ENCODE measurements at places on chromosomes 5 and 9. TPM values are rescaled to one million over a fixed set of nuclear protein-coding genes. Genes with fewer than 3 reads are reported as not detected.

DNA sequence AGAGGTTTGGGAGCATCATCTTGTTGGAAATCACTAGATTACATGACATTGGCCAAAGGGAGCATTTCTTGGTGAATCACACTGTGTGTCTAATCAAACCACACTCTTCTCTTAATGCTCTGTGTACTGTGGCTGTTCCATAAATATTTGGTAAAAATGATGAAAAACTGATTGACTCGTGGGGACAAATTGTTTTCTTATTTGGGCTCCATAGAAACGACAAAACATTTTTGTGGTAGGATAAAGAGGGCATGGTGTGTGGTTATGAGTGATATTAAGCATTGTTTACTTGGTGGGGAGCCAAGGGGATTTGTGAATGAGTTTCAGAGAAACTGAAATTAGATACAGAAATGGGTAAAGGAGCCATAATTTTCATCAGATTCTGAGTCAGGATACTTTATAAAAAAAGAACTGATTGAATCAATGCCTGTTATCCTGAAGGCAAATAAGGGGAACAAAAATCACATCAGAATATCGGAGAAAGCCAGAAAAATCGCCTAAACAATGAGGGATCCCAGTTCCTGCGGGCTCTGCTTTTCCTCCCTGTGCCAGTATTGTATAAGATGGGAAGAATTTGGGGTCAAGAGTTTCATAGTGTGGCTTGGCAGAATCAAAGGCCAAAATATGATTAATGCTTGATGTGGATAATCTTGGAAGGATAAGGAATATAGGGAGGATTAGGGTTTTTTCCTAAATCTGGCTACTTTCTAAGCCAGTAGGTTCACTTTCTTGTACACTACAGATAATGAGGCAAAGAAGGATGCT is 33.3 kb downstream of the FBXL7 start:
- no peak for DNase-seq

Gene ITGA1
- 2.2 TPM for total RNA-seq

GRCh38 chr9:110160123-110160522 is 47.8 kb downstream of the C9orf152 start:
- no peak for DNase-seq

Gene SHOC1
- total RNA-seq, result not detected

- DNase-seq, result no peak
These were observed 51.4 kb downstream of the ACER2 start for GRCh38 chr9:19460243-19460642.

DNA sequence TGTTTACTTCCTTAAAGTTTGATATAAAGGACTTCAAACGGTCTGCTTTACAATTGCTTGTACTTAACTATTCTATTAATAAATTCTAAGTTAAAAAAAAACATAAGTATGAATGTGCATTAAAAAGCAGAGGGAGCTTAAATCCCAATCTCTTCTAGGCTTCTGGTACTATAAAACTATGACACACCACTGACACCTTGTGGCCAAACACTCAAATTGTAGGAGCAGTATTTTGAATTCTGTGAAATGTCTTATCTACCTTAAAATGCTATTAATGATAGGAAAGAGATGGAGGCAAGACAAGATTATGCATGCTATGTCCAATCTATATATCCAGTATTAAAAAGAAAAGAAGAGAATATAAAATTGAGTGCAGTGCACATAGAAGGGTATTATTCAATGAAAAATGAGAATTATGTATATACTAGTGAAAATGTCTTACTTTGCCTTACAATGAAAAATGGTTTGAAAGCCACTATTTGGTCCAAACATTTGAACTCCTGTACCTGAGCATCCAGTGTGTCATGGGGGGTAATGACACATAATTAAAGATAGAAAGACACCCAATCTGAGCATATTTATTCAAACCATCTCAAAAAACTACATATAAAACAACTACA is 87.6 kb downstream of the ERP44 start:
- DNase-seq, result peak; percentile 62

Gene ANP32B
- total RNA-seq, result 15.1 TPM

DNA sequence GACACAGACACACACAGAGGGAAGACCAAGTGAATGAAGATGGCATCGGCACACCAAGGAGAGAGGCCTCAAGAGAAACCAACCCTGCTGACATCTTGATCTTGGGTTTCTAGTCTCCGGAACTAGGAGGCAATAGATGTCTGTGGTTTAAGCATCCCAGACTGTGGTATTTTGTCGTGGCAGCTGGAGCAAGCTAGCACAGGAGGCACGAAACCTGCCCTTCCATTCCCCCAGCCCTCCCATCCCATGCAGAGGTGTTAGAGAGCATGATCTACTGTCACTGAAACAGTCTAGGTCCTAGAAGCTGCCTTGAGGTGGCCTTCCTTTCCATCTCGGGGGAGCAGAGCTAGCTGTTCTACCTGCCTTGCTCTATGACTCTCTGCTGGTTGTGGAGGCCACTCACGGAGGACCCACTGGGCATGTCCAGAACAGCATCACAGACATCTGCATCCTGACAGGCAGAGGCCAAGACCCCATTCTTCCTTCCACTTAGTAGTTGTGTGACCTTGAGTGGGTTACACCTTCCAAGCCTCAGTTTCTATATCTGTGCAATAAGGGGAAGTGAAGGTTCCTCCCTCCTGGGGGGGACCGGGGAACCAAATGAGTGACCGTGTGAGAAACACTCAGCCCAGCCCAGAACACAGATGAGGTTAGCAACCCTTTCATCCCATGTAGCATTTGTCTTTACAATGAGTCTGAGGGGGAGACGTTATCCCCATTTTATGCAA is 134.3 kb upstream of the BOD1 start:
- DNase-seq, result no peak

DNA sequence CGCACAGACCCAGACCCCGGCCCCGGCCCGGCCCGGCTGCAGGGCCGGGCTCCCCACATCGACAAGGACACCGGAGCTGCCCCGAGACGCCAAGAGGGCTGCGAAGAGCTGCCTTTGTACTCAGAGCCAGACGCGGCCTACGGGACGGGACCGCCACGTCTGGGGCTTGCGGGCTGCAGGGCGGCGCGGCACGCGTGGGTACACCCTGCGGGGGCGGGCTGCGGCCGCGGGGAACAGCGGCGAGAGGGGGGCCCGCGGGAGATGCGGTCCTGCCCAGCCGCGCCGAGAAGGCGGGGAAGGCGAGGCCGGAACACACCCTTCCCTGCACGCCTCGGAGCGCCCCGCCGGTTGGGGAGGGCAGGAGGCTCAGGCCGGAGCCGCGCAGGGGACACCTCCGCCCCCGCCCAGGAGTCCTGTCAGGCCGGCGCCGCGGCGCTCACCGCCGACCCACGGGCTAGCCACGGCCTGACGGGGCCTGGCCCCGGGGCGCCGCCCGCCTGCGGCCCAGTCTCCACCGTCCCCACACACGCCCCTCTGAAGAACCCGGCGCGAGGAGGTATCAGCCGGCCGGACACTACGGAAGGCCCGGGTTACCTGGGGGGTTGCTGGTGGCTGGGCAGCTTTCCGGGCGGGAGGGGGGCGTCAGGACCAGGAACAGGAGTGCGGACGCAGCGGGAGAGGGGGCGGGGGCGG is 478 bp downstream of the RAB14 start:
- peak; percentile 75 for DNase-seq

DNA sequence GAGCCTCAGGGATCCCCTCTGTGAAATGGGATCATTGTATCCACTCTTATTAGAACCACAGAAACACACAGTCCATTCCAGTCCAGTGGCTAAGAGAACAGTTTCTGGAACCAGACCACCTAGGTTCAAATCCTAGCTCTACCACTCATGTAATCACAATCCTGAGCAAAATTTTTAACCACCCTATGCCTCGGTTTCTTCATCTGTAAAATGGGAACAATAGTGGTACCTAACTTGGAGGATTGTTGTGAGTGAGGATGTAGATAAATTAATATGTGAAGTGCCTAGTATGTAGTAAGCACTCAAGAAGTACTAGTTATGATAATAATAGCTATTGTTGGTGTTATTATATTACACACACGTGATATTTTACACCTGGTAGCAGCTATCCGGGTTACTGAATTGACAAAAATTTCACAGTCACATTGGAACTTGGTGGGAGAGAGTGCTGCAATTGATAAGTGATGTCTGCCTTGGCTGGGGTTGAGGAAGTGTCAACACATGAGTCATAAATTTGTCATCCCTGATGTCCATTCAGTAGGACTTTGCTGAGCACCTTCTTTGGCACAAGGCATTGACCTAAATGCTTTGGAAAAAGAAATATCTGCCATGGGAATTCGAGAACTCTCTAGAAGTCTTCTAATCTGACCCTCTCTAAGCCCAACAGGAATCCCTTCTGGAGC is 68.4 kb downstream of the COL27A1 start:
- no peak for DNase-seq

DNA sequence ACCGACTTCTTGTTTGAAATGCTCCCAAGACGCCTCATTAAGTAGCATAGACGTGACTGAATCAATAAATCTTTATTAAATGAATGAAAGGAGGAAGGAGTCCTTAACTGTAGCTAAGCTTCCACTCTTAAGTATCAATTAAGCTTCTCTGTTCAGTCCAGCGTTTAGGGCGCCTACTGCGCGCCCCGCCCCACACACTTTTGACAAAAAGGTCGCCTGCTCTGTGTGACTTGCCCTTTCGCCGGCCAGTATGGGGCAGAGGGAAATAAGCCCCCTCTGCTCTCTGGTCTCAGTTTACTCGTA is 662 bp upstream of the DOLPP1 start:
- no peak for DNase-seq

Gene MAMDC4
- 8.3 TPM for total RNA-seq

- no peak for DNase-seq
These were observed 1.7 kb upstream of the HTR1A start for GRCh38 chr5:63963926-63964325.

Gene KIF4B
- not detected for total RNA-seq

DNA sequence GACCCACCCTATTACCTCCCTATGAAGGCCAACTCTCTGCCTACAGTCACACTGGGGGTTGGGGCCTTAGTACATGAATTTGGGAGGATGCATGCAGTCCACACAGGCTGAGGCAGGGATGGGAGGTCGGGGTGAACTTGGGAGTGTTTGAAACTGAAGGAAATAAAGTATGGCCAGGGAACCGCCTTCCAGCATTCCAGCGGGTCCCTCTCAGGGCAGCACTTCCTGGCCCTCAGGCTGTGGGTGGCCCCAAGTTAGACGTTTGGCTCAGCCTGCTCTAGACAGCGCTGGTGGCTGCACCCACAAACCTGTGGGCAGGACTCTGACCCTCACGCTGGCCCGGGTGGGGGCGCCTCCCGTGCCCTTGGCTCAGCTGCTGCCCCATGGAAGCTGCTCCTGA is 74.3 kb downstream of the UBE2QL1 start:
- DNase-seq, result no peak

All from neural progenitor cell (in vitro differentiated cells).